CD8-positive, alpha-beta memory T cell (primary cell): ENCODE measurements at places on chromosomes 7 and 10.

GRCh38 chr10:36171953-36172940 lies 530.2 kb upstream of the FZD8 start:
- DNase-seq: no peak

DNA sequence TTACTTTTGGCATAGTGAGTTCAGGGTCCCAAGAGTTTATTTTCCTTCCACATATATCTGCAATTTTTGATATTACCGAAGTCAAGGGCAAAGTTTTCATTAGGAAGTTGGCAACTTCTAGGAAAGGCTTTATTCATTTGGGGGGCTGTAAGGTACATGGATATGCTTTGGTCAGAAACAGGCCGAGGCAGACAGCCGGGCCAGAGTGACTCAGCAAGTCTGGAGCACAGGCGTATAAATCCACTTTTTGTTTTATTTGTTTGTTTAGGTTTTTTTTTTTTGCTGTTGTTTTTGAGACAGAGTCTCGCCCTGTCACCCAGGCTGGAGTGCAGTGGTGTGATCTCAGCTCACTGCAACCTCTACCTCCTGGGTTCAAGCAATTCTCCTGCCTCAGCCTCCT lies 3.7 kb downstream of the ZNF680 start:
- no peak for DNase-seq

DNA sequence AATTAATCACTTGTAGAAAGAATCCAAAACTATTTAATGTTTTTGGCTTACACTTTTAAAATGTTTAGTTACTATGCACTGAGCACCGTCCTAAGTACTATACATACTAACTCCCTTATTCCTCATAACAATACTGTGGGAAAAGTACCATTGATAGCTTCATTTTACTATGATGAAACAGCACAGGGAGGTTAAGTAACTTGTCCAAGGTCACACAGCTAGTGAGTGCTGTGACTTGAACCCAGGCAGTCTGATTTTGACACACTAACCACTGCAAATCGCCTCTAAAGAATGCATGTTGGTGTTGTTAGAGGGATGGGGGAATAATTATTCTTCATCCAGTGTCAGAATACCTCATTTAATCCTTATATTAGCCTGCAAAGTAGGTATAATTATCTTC lies 1.9 kb upstream of the RELN start:
- no peak for DNase-seq

- no peak for DNase-seq
Measured at GRCh38 chr7:54632696-54633095, 90.5 kb downstream of the VSTM2A start.

GRCh38 chr10:113663142-113663541 lies 699 bp downstream of the NRAP start:
- no peak for DNase-seq

- DNase-seq: no peak
Measured at GRCh38 chr10:24485304-24485703, 238.4 kb downstream of the ARHGAP21 start.

GRCh38 chr7:152674860-152675758 lies 832 bp downstream of the XRCC2 start:
- no peak for DNase-seq

GRCh38 chr7:106569500-106569929 lies 91.4 kb downstream of the CCDC71L start:
- DNase-seq: no peak

GRCh38 chr7:45107356-45107755 lies 4.1 kb downstream of the TBRG4 start:
- no peak for DNase-seq
